ENCODE measurements at places on chromosomes 1 and 21.

GRCh38 chr1:207645635-207646081 is 725 bp downstream of the CR1L start:
- no peak for DNase-seq

DNA sequence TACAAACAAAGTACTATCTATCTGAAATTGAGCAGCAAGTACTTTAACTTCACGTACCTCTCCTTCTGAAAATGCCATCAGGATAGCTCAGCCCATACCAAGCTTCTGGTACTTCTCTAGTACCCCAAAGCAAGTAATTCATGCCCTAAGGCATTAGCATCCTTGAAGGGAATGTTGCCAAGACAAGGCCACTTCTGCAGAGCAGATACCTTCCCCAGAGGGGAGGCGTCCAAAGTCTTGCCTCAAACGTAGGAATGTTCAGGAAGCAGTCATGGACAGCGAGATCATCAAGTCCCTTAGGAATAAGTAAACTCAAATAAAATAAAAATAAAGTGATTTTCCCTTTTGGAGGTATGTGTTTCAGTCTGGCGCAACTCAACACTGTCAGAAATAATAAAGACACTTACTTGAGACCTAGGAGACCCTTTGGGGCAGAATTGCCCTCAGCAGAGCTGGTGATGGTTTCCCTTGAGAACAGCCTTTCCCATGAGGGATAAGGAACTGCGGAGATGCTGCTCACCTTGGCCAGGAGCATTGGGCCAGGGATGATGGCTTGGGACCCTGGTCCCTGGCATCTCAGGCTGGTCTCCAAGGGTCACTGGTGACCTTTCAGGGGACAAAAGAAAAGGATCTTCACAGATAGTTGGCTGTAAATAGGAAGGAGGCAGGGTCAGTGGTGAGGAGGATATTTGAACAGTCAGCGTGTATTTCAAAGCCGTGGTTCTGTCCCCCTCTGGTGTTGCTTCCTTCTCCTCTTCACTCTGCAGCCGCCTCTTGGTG is 522.9 kb downstream of the KIF26B start:
- no peak for DNase-seq

DNA sequence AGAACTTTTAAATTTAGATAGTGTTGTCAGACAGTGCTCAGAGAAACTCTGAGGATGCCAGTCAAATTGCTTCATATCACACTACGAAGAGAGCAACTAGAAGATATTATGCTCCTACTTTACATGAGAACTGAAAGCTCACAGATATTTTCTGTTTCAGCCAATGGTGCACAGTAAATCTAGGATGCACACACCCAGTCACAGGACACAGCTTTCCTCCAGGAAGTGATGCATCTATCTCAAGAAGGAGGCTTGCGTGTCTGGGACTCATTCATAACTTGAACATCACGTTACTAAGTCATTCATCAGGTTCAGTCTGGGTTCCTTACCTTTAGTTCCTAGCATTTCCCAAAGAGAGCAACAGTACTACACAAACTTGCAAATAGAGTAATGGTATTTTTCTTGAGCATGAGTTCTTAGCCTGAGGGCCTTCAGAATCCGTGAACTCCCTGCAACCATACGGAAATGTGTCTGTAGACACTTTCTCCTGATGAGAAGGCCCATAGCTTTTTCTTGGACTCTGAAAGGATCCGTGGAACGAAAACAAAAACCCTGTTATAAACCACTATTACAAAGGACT is 12.2 kb downstream of the ZNF697 start:
- DNase-seq: no peak

GRCh38 chr1:93723110-93723509 is 41.5 kb upstream of the BCAR3 start:
- DNase-seq: no peak

DNA sequence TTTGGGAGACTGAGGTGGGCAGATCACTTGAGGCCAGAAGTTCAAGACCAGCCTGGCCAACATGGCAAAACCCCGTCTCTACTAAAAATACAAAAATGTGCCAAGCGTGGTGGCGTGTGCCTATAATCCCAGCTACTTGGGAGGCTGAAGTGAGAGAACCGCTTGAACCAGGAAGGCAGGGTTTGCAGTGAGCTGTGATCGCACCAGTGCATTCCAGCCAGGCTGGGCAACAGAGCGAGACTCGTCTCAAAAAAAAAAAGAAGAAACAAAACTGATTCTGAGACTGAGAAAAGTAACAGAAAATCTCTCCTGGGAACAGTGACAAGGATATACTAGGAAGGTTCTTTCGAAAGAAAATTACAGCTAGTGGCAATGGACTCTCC is 20.9 kb downstream of the USP48 start:
- DNase-seq: no peak

DNA sequence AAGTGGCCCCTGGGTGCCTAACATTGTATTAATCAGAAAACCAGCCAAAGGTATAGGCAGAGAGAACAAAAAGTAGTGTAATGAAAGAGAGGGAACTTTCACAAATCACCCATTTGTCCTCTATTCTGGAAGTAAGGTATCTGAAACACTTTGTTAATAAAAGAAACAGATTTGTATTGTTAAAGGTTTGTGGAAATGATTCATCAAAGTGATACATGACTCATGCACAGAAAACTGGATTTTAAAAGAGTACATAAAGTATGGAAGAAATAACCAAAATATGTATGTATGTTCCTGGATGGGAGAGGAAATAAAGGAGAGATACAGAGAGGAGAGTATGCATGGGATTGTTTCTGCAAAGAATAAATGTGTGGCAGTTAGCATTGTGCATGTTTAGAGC is 126.8 kb downstream of the RGS21 start:
- no peak for DNase-seq

DNA sequence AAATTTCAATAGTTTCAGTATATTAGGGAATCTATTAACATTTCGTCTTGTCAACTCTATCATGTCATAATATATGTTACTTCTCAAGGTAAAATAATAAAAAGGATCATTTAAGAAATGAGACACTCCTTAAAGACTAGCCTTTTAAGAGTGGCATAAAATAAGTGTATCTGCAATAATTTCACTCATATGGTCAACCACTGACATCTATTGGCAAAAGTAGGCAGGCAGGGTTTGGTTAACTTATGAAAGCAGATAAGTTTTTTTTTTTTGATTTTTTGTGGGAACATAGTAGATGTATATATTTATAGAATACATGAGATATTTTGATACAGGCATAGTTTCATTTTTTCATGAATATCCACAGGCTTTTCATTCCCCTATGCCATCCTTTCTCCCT is 5.5 kb upstream of the RGS21 start:
- no peak for DNase-seq

DNA sequence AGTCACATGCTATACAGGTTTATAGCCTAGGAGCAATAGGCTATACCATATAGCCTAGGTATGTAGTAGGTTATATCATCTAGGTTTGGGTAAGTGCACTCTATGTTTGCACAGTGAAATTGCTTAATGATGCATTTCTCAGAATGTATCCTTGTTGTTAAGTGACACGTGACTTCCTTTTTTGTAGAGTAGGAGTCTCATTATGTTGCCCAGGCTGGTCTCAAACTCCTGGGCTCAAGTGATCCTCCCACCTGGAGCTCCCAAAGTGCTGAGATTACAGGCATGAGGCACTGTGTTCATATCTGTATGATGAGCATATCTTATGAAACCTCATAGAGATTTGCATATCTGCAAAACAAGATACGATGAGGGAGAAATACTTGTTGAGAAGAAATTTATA is 13.8 kb upstream of the ABCB10 start:
- DNase-seq: no peak

DNA sequence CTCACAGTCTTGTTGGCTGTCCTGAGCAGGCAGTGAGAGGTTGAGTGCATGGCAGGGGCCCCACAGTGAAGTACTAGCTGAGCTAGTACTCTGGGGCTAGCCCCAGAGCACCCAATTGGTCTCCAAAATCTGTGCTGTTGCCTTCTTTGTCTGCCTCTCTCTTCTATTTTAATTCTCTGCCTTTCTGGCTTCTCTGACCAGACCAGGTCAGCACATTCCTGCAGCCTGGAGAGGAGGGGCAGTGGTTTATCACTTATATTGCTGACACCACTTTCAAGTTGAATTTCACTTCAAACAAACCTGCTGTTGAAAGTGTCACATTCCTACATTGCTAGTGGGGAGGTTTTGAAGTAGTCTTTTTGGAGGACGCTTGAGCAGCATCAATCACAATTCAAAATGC is 628.7 kb downstream of the PTPRU start:
- no peak for DNase-seq

DNA sequence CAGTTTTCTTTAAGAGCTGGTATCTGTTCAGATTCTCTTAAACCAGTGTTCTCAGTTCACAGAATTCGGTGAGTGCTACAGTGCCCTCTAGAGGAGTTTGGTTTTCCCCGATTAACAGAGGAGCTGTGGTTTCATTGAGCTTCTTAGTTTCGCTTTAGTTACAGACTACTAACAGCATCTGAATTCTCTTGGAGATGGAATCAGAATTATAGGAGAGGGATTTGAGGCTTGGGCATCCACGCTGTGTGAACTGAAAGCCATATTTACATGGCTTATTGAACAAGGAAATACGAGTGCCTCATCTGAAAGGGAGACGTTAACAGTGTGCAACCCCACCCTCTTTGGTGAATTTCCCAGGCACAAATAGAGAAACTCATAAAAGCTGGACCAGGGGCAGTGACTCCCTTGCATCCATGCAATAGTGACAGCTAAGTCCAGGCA is 202.0 kb downstream of the USH2A start:
- DNase-seq: no peak

DNA sequence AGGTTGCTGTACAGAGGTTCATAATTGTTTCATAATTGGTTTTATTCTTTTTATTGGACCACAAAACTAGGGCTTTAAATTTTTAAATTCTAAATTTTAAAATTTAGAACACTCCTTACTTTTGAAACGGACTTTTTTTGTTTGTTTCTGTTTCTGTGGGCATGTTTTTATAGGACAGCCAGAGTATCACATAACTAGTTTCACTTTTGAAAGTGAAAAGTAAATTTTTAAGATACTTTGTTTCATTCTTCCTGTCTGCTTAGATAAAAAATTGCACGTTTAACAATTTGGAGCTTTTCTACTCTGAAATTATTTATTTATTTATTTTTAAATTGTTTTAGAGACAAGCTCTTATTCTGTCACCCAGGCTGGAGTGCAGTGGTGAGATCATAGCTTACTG is 29.7 kb downstream of the MDM4 start:
- no peak for DNase-seq

DNA sequence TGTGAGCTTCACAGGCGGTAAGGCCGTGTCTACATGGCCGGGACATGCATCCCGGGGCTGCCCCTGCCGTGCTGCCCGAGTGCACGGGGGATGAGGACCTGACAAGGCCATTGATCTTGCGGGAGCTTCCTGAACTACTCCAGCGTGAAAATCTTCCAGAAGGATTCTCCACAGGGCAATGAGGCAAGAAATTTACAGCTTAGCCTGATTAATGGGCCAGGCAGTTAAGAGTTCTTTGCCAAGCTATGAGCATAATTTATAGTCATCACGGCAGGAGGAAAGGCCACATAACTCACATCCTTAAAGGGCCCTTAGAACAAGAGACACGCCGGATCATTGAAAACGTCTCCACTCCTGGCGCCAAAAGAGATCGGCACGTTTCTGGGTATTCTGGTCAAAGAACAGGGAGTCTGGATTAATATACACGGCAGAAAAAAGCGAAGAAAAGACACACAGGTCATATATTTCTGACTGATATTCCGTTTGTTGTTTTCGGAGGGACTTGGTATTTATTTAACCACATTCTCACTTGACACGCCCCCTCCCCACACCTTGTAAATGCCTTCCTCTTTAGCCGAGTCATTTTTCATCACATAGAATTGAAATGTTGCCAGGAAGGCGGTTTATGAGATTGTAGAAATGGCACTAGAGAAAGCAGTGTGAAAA is 180.5 kb downstream of the DYRK1A start:
- DNase-seq: no peak
